ENCODE measurements at places on chromosomes 2 and 18.

DNA sequence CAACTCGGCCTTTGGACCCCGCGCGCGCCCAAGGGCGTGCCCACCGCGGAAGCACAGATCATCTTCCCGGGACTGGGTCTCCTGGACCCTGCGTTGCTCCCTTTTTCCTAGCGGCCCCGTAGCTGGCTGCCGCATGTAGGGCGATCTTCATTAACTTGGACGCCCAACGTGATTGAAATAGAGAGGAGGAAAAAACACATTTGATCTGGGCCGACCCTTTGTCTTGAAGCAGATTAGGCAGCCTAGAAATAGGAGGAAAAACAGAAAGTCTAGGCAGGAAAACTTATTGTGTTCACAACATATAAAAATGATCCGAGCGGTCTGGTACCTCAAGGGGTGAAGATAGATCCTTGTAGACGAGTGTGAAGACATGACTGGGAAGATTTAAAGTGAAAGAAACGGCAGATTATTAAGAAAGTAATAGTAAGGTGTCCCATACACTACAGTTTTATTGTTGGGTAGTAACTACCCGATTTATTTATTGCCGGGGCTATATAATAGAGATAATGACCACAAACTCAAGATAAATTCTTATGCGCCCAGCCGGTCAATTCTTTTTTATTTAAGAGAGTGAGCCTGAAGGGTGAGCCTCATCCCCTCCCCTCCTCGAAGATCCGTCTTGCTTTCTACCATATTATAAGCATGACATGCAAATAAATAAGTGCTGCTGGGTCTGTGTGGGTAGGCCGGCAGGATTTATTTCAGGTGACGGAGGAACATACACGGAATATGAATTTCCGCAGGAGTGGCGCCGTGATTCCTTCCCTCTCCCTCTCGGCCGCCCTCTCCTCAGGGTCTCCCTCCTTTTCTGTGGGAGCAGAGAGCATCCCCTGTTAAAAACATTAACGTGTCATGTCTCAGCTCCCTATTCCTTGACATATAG lies 147.4 kb downstream of the MEIS1 start:
- DNase-seq, result no peak

DNA sequence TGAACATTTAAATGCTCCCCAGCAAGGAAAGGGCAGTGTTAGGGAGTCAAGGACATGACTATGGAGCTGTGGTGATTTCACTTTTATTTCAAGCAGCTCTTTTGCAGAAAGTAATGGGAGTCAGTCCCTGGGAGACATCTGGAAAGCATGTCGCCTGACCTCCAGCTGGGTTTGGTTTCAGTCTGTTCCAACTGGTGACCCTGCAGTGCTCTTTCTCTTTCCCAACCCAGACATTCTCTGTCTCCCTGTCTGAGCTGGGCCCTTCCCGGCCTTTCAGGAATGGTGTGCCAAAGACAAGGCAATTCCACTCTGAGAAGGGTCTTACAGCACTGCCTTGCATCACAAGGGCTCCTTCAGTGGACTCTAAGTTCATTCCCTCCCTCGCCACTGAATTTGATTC lies 323.2 kb downstream of the OSR1 start:
- DNase-seq, result no peak

- DNase-seq, result no peak
These were observed 34.5 kb upstream of the GRB14 start for GRCh38 chr2:164655750-164656149.

- DNase-seq, result no peak
These were observed 343.1 kb upstream of the SLC39A10 start for GRCh38 chr2:195313962-195314361.

- no peak for DNase-seq
These were observed 112.3 kb upstream of the CAVIN2 start for GRCh38 chr2:191959209-191959608.

DNA sequence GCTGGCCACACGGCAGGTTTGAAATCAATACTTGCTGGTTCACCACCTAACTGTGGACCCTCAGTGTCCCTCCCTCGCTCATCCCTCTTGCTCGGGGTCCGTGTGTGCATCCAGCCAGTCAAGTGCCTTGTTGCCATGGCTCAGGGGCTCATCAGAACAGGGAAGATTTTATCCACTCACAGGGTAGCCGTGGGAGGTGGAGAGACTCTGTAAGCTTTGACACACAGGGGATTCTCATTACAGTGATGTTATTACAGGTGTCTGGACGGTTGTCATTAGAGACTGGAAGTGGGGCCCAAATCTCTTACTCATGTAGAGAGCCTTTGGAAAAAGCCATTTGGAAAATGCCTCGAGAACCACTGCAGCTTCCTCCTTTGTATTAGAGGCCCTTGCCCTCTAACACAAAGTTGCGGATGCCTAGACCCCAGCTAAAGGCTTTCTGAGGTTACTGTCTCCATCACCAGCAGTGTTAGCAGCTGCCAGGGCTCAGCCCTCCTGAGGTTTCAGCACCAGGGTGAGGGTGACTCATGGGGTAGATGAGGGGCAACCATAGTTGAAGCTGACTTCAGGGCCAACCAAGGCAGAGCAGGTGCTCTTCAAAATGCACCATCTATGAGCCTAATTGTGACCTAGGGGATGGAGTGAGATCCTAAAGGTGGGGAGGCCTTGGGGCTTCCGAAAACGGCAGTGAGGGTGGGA lies 195.6 kb downstream of the CLIP4 start:
- no peak for DNase-seq
